A673 (cell line): ENCODE measurements at places on chromosomes 16 and 17. TPM values are rescaled to one million over a fixed set of nuclear protein-coding genes. Genes with fewer than 3 reads are reported as not detected.
A peak's percentile ranks its signal among the peaks of the same experiment; 100 is the strongest.

GRCh38 chr16:83353241-83353640 lies 454.5 kb upstream of the HSBP1 start:
- DNase-seq: no peak
- no peaks in the 10 kb centered on the region for H3K4me1 ChIP-seq
- no peaks in the 10 kb centered on the region for H3K36me3 ChIP-seq
- no peak overlapping the region for H3K27ac ChIP-seq

DNA sequence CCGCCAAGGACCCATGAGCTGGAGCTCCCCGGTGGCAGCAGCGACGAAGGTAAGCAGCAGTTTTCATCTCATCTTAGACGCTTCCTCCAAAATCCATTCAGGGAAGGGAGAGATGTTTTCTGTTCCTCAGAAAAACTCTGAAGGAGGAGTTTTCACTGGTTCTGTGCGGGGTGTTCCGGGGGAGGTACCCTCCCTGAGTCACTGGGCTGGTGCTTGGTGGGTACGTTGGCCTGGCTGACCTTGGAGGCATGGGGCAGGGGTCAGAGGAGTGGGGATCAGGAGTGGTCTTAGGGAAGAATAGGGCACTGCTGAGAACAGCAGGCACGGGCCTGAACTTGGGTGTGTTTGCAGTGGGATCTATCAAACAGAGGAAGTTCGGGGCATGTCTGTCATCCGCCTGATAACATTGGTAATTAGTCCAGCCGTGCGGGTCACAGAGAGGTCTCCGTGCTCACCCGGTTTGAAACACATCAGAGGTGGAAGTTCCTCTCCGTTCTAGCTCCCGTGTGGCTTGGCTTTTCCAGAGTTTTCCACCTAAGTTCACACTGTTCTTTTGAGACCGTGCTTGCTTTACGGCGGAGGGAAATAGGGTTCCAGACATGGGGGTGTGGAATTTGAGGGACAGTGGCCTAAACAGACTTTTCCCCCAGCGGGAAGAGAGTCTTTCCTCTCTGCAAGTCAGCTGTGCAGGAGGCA lies 59.6 kb upstream of the CIBAR2 start:
- H3K4me3 ChIP-seq: peak overlapping the region; percentile 53
- H3K27ac ChIP-seq: peak overlapping the region; percentile 80
- no peaks in the 10 kb centered on the region for H3K36me3 ChIP-seq
- no peak for DNase-seq
- H3K4me1 ChIP-seq: peaks cover 70% of the 10 kb centered on the region
- H3K27me3 ChIP-seq: no peaks in the 10 kb centered on the region

- H3K4me1 ChIP-seq: no peaks in the 10 kb centered on the region
- DNase-seq: no peak
- no peak overlapping the region for H3K27ac ChIP-seq
These were observed 9.2 kb downstream of the PRPSAP2 start for GRCh38 chr17:18866866-18867813.

GRCh38 chr17:50938821-50939541 lies 72.8 kb upstream of the TOB1 start:
- no peaks in the 10 kb centered on the region for H3K27me3 ChIP-seq
- no peak overlapping the region for H3K27ac ChIP-seq
- no peak overlapping the region for H3K4me3 ChIP-seq

DNA sequence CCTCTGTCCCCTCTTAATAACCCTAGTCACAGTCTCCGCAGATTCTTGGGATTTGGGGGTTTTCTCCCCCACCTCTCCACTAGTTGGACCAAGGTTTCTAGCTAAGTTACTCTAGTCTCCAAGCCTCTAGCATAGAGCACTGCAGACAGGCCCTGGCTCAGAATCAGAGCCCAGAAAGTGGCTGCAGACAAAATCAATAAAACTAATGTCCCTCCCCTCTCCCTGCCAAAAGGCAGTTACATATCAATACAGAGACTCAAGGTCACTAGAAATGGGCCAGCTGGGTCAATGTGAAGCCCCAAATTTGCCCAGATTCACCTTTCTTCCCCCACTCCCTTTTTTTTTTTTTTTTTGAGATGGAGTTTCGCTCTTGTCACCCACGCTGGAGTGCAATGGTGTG lies 5.6 kb downstream of the CCL22 start:
- H3K4me3 ChIP-seq: no peak overlapping the region
- no peak overlapping the region for H3K27ac ChIP-seq
- H3K36me3 ChIP-seq: no peaks in the 10 kb centered on the region

DNA sequence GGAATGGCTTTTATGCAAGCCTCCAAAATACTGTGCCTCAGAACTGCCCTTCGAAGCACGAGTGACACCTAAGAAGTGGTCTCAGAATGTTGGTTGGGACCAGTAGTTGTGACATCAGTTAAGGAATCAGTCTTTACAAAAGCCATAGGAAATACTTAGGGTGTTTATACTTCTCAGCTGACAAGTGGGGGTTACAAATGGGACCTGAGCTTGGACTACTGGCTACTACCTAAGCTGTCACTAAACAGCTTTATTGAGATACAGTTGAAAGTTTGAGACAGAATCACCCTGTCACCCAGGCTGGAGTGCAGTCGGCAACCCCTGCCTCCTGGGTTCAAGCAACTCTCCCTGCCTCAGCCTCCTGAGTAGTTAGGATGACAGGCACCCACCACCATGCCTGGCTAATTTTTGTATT lies 5.0 kb downstream of the RPL19 start:
- DNase-seq: no peak
- no peak overlapping the region for H3K27ac ChIP-seq
- H3K36me3 ChIP-seq: peaks cover 33% of the 10 kb centered on the region
- peaks cover 36% of the 10 kb centered on the region for H3K4me1 ChIP-seq
- H3K4me3 ChIP-seq: no peak overlapping the region

ADCY7 gene
- total RNA-seq: 5.4 and 5.5 TPM in 2 replicates

- H3K4me3 ChIP-seq: no peak overlapping the region
- no peaks in the 10 kb centered on the region for H3K4me1 ChIP-seq
- no peak overlapping the region for H3K27ac ChIP-seq
- no peak for DNase-seq
- peaks cover 44% of the 10 kb centered on the region for H3K36me3 ChIP-seq
- H3K27me3 ChIP-seq: no peaks in the 10 kb centered on the region
These were observed 12.8 kb downstream of the ZNF778 start for GRCh38 chr16:89230255-89230654.

DNA sequence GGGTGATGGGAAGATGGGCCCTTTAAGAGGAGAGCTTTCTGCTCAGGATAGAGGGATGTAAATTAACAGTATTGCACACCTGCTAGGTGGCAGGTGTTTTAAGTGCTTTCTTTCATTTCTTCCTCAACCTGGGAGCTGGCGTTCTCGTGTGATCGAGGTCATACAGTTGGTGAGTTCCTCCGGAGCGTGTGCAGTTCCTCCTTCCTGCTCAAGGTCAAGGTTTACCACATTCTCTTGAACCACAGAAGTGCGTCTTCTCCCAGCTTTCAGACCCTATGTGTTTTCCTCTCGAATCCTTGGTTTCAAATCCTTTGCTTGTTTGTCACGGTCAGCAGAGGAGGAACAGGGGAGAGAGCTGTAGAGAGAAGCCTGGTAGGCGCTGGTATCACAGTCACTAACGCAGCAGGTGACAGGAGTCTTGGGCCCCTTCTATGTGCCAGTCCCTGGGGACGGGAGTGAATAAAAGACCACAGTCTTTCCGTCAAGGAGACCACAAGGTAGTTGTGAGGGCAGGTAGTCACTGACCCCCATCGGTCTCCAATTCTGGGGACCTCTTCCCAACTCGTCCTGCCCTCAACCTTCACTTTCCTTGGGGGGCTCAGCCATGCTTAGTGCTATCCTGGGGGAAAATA lies 791 bp downstream of the DNAI2 start:
- H3K4me1 ChIP-seq: no peaks in the 10 kb centered on the region
- H3K4me3 ChIP-seq: no peak overlapping the region
- no peak for DNase-seq
- H3K27me3 ChIP-seq: peaks cover 3% of the 10 kb centered on the region

GRCh38 chr16:78504401-78504851 lies 405.0 kb downstream of the WWOX start:
- no peaks in the 10 kb centered on the region for H3K36me3 ChIP-seq
- DNase-seq: no peak
- no peak overlapping the region for H3K4me3 ChIP-seq
- no peaks in the 10 kb centered on the region for H3K27me3 ChIP-seq

GRCh38 chr17:2056206-2057174 lies 1.6 kb downstream of the HIC1 start:
- no peaks in the 10 kb centered on the region for H3K27me3 ChIP-seq
- no peaks in the 10 kb centered on the region for H3K36me3 ChIP-seq
- DNase-seq: no peak
- no peak overlapping the region for H3K27ac ChIP-seq

ABAT gene
- total RNA-seq: 6.9 and 8.6 TPM in 2 replicates

MYH8 gene
- 0.11 TPM in 1 of 2 replicates, not detected in the other for total RNA-seq

ALOX12 gene
- total RNA-seq: not detected in 2 replicates

DNA sequence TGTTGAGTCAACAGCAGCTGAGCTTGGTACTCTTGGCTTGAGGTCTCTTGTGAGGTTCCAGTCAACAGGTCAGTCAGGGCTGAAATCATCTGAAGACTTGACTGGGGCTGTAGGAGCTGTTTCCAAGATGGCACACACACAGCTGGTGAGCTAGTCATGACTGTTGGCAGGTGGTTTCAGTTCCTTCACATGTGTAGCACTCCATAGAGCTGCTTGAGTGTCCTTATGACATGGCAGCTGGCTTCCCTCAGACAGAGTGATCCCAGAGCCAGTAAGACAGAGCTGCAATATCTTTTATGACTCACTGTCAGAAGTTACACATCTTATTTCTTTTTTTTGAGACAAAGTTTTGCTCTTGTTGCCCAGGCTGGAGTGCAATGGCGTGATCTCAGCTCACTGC lies 19.5 kb upstream of the GAS7 start:
- H3K4me1 ChIP-seq: no peaks in the 10 kb centered on the region
- no peaks in the 10 kb centered on the region for H3K36me3 ChIP-seq
- no peak overlapping the region for H3K27ac ChIP-seq
- no peaks in the 10 kb centered on the region for H3K27me3 ChIP-seq
- H3K4me3 ChIP-seq: no peak overlapping the region
- no peak for DNase-seq

GPRC5B gene
- total RNA-seq: 4.0 and 6.9 TPM in 2 replicates

GRCh38 chr17:17376362-17376761 lies 73.2 kb downstream of the NT5M start:
- peaks cover 11% of the 10 kb centered on the region for H3K27me3 ChIP-seq
- no peaks in the 10 kb centered on the region for H3K36me3 ChIP-seq
- no peak overlapping the region for H3K4me3 ChIP-seq

HNF1B gene
- total RNA-seq: not detected in 2 replicates

GRCh38 chr17:1996800-1997288 lies 28.3 kb downstream of the RTN4RL1 start:
- H3K27ac ChIP-seq: no peak overlapping the region
- H3K27me3 ChIP-seq: no peaks in the 10 kb centered on the region
- H3K4me1 ChIP-seq: peaks cover 4% of the 10 kb centered on the region

DNA sequence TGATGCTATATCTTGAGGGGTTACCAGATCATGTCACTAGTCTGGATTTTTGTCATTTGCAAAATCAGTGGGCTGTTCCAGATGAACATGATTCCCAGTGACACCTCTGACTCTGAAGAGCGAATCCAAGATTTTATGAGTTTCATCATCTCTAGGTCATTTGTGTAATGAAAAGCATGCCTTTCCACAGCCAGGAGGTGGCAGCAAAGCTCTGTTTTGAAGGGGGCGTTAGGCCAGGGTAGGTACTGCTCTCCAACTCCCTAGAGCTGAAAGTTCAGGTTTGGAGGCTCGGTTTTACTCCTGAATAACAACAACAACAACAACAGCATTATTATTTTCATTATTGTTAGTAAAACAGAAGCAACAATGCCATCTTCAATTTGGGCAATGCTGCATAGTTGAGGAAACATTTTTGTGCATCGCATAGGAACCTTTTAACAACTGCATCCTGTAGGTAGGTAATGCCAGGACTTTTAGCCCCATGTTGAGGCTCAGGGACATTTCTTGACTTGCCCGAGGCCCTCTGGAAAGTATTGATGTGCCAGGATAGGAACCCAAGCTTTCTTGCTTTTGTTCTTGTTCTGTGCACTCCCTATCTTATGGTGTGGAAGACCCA lies 77.0 kb downstream of the MYH13 start:
- H3K4me1 ChIP-seq: no peaks in the 10 kb centered on the region
- peak; percentile 76 for DNase-seq
- no peak overlapping the region for H3K27ac ChIP-seq
- H3K36me3 ChIP-seq: no peaks in the 10 kb centered on the region
- H3K27me3 ChIP-seq: peaks cover 5% of the 10 kb centered on the region

RAB37 gene
- total RNA-seq: not detected in 2 replicates

GRCh38 chr16:54121539-54122295 lies 164.9 kb downstream of the IRX3 start:
- H3K4me3 ChIP-seq: no peak overlapping the region
- no peaks in the 10 kb centered on the region for H3K27me3 ChIP-seq
- H3K36me3 ChIP-seq: no peaks in the 10 kb centered on the region
- no peak for DNase-seq

DNA sequence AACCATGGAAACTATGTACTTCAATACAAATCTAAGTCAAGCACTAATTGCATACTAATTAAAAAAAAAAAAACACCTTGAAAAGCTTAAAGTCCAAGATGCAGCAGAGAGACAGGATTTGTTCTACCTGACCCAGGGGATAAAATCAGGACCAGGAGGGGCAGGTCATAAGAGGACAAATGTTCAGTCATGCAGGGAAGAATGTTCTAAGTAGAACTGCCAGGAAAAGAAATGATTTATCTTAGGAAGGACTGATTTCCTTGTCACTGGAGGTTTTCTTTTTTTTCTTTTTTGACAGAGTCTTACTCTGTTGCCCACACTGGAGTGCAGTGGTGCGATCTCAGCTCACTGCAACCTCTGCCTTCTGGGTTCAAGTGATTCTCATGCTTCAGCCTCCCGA lies 9.1 kb upstream of the GHDC start:
- no peaks in the 10 kb centered on the region for H3K36me3 ChIP-seq
- no peak for DNase-seq
- H3K27ac ChIP-seq: no peak overlapping the region
- H3K27me3 ChIP-seq: no peaks in the 10 kb centered on the region
- no peaks in the 10 kb centered on the region for H3K4me1 ChIP-seq
- H3K4me3 ChIP-seq: no peak overlapping the region

CLDN6 gene
- 0.21 and 0.31 TPM in 2 replicates for total RNA-seq

GRCh38 chr16:24509536-24509935 lies 29.8 kb upstream of the RBBP6 start:
- DNase-seq: no peak
- no peaks in the 10 kb centered on the region for H3K36me3 ChIP-seq
- peaks cover 21% of the 10 kb centered on the region for H3K4me1 ChIP-seq
- H3K4me3 ChIP-seq: no peak overlapping the region
